CD4-positive, alpha-beta T cell (primary cell): ENCODE measurements at places on chromosomes 13 and 19. TPM values are rescaled to one million over a fixed set of nuclear protein-coding genes. Genes with fewer than 3 reads are reported as not detected.

The PSG2 gene
- not detected for total RNA-seq

The ZNF256 gene
- 15.2 TPM for total RNA-seq

DNA sequence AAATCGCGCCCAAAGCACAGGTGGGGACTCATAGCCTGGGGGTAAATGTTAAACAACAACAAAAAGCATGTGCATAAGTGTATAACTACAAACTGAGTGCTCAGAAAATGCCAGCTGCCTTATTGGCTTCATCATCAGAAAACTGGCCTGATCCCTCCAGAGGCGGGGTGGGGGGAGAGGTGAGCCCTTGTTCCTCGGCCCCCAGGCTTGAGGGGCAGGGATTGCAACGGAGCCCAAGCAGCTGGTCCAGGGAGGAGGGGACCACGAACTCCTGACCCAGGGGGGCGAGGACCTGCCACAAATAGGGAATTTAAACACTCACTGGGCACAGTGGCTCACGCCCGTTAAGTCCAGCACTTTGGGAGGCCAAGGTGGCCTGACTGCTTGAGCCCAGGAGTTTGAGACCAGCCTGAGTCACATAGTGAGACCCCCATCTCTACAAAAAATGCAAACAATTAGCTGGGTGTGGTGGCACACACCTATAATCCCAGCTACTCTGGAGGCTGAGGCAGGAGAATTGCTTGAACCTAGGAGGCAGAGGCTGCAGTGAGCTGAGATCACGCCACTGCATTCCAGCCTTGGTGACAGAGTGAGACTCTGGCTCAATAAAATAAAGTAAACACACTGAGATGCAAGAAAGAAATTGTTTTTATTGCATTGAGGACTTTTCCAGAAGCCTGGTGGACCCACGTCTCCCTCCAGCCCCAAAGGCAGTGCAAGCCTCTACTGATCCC, 8.7 kb downstream of the SIRT6 start:
- peaks cover 7% of the 10 kb centered on the region for H3K27me3 ChIP-seq
- no peak overlapping the region for H3K27ac ChIP-seq
- H3K36me3 ChIP-seq = peaks cover 12% of the 10 kb centered on the region
- H3K4me1 ChIP-seq = peaks cover 9% of the 10 kb centered on the region

GRCh38 chr13:28716511-28716910, 2.3 kb downstream of the SLC46A3 start:
- H3K4me1 ChIP-seq = peaks cover 24% of the 10 kb centered on the region
- DNase-seq = no peak
- no peaks in the 10 kb centered on the region for H3K27me3 ChIP-seq
- no peak overlapping the region for H3K4me3 ChIP-seq
- H3K27ac ChIP-seq = no peak overlapping the region
- H3K36me3 ChIP-seq = peaks cover 9% of the 10 kb centered on the region

GRCh38 chr19:5179256-5179655, 161.4 kb downstream of the PTPRS start:
- no peak overlapping the region for H3K4me3 ChIP-seq
- no peak overlapping the region for H3K27ac ChIP-seq
- H3K4me1 ChIP-seq = no peaks in the 10 kb centered on the region
- DNase-seq = no peak
- peaks cover 3% of the 10 kb centered on the region for H3K27me3 ChIP-seq

DNA sequence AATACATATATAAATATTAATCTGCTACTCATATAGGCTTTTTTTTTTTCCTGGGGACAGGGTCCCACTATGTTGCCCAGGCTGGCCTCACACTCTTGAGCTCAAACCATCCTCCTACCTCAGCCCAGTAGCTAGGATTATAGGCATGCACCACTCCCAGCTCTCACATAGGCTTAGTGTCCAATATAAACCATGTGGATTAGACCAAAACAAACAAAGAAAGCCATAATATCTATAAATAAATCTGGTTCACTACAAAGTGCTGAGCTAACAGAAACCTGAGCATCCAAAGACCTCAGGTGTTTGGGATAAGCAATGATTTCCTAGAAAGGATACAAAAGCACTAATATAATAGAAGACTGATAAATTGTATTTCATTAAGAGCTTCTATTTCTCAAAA, 26.0 kb downstream of the TBC1D4 start:
- H3K36me3 ChIP-seq = no peaks in the 10 kb centered on the region
- no peaks in the 10 kb centered on the region for H3K4me1 ChIP-seq
- H3K27me3 ChIP-seq = peaks cover 3% of the 10 kb centered on the region
- no peak overlapping the region for H3K4me3 ChIP-seq
- DNase-seq = no peak

DNA sequence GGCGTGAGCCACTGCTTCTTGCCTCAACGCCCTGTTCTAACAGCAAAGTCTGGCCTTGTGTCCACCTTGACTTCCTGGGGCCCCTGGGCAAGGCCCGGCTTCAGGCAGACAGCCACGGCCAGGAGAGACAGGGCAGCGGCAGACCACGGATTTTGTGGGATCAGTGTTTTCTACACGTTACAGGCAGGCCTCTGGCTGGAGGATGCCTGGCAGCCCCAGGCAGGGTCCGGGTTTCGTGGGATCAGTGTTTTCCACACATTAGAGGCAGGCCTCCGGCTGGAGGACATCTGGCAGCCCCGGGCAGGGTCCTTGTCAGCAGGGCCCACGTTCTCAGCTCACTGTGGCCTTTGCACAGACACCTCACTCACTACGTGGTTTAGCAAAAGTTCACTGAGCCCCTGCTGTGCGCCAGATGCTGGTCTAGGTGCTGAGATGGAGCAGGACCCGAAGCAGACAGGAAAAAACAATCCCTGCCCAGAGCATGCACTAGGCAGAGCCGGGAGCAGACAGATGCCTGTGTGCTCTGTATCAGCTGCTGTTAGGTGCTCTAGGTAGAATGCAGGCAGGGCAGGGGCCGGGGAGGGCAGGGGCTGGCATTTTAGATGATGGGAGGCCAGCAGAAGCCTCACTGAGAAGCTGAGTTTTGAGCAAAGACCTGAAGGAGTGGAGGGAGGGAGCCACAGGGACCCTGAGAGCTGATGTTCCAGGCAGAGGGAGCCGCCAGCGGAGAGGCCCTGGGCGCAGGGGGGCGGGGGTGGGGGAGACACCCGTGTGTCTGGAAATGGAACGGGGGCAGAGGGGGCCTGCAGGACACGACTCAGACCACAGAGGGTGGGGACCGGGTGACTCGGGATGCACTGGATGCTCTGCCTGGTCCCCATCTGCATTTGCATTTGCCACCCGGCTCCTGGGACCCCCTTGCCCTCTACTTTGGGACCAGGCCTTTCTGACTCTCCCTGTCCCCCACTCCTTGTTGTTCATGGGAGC, 25.0 kb upstream of the NCCRP1 start:
- no peaks in the 10 kb centered on the region for H3K4me1 ChIP-seq
- H3K36me3 ChIP-seq = peaks cover 37% of the 10 kb centered on the region
- H3K4me3 ChIP-seq = no peak overlapping the region

- no peaks in the 10 kb centered on the region for H3K27me3 ChIP-seq
- no peaks in the 10 kb centered on the region for H3K4me1 ChIP-seq
- no peak for DNase-seq
- H3K27ac ChIP-seq = no peak overlapping the region
- H3K4me3 ChIP-seq = no peak overlapping the region
These were observed 113.5 kb downstream of the MYO16 start for GRCh38 chr13:108742701-108743451.

- no peak for DNase-seq
- peaks cover 72% of the 10 kb centered on the region for H3K4me1 ChIP-seq
- no peak overlapping the region for H3K27ac ChIP-seq
These were observed 2.3 kb downstream of the EEF2 start for GRCh38 chr19:3982701-3983541.

DNA sequence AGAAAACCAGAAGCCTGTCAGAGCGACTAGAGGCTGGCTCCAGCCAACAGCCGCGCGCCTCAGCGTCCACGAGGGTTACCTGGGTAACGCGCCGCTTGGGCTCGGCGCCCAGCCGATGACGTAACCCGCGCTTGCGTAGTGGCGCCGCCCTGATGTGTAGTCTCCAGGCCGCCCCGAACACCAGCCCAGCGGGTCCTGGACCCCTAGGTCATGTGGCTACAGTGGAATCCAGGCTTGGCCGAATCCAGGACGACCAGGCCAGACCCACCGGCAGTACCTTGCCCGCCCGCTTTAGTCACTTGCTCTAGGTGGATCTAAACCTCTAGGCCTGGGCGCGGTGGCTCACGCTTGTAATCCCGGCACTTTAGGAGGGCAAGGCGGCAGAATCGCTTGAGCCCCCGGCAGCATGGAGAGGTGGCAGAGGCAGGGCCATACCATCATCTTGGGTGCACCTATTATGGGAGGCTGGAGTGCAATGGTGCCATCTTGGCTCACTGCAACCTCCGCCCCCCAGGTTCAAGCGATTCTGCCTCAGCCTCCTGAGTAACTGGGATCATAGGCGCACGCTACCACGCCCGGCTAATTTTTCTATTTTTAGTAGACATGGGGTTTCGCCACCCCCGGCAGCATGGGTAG, 7.2 kb upstream of the ZNF606 start:
- H3K27ac ChIP-seq = no peak overlapping the region
- peaks cover 5% of the 10 kb centered on the region for H3K36me3 ChIP-seq
- no peaks in the 10 kb centered on the region for H3K27me3 ChIP-seq

GRCh38 chr19:42023121-42023942, 29.3 kb upstream of the ATP1A3 start:
- DNase-seq = no peak
- no peak overlapping the region for H3K27ac ChIP-seq
- no peaks in the 10 kb centered on the region for H3K4me1 ChIP-seq
- H3K27me3 ChIP-seq = peaks cover 6% of the 10 kb centered on the region
- H3K4me3 ChIP-seq = no peak overlapping the region
- H3K36me3 ChIP-seq = no peaks in the 10 kb centered on the region

DNA sequence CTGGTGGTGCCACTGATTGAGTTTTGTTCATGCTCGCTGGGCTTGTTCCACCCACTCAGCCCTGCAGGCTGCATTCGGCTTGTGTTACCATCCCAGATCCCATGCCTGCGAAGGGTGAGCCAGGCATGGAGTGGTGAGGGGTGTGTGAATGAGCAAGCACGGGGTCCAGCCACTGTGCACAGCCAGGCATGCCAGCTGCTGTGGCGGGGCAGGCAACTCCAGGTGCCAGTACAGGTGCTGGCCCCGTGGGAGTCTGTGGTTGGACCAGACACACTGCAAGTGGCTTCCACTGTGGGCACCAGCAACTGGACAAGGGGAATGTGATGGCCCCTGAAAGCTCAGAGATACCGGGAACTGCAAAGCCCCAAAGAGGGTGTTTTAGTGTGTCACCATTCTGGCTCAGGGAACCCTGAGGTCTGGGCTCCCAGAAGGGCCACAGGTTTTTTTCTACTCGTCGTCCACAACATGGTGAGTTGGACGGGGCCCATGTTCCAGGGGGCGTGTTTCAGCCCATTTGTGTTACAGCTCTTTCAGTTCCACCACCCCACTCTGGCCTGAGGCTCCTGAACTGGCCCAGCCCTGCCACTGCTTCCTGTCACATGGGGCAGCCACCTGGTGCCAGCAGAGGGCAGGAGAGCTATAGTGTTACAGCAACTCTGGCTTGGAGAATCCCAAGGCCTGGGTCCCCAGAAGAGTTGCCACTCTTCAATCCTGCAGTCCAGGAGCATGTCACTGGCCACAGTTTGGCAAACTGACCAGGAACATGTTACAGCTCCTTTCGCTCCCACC, 217.0 kb upstream of the OBI1 start:
- H3K27me3 ChIP-seq = no peaks in the 10 kb centered on the region
- H3K27ac ChIP-seq = no peak overlapping the region
- no peak for DNase-seq
- no peak overlapping the region for H3K4me3 ChIP-seq
